ENCODE measurements at places on chromosomes 12 and 14. TPM values are rescaled to one million over a fixed set of nuclear protein-coding genes. Genes with fewer than 3 reads are reported as not detected.

SCYL2 gene
- 23.6 TPM for total RNA-seq

PTPRO gene
- total RNA-seq: 0.07 TPM

LRIG3 gene
- 9.5 TPM for total RNA-seq

SNX6 gene
- 80.4 TPM for total RNA-seq

GRCh38 chr14:100054316-100055075, 10.7 kb upstream of the EVL start:
- no peak for DNase-seq

DNA sequence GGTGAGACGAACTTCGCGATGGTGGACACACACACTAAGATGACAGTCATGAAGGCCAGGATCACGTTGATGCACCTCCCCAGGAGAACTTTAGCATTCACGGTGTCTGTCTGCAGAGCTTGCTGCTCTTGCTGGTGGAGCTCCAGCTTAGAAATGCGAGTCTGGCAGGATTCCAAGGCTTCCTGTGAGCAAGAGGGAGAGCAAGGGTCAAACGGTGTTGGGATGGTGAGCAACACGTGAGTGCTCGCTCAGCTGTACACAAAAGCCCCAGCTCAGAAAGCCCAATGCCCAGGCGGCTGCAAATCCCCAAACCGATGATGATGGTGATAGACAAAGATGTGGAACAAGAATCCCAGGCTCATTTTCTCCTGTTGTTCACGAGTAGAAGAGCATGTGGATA, 78.8 kb downstream of the TMCC3 start:
- peak; percentile 93 for DNase-seq

DNA sequence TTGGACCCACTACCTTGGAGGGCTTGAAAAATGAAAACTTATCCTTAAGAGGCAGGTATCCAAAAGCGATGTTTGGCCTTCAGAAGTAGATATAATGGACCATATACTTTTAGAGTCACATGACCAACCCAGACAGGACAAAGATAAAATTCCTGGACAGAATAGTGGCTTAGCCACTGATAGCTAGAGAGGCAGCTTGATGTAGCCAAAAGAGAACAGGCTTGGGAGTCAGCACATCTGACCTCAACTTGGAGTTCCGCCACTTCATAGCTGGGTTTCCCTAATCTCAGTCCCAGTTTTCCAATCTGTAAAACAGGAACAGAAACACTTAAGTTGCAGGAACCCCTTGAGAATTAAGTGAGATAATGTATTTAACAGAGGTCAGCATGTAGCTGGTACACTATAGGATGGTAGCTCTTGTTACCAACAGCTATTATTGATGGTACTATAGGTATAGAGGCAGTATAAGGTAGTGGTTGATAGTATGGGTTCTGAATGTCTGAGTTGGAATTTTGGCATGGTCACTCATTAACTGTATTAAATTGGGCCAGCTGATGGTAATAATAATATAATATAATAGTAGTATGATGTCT, 63.2 kb upstream of the USP44 start:
- no peak for DNase-seq

Measured in HT1080 (cell line).